Osteoblast (primary cell): ENCODE measurements at places on chromosomes 7 and 10.
A peak's percentile ranks its signal among the peaks of the same experiment; 100 is the strongest.

- no peak for DNase-seq
- no peak overlapping the region for H3K27ac ChIP-seq
- no peaks in the 10 kb centered on the region for H3K4me1 ChIP-seq
- no peaks in the 10 kb centered on the region for H3K27me3 ChIP-seq
- H3K4me3 ChIP-seq: no peak overlapping the region
- H3K36me3 ChIP-seq: no peaks in the 10 kb centered on the region
Observed at GRCh38 chr10:5268743-5269142, 72.1 kb downstream of the AKR1C4 start.

DNA sequence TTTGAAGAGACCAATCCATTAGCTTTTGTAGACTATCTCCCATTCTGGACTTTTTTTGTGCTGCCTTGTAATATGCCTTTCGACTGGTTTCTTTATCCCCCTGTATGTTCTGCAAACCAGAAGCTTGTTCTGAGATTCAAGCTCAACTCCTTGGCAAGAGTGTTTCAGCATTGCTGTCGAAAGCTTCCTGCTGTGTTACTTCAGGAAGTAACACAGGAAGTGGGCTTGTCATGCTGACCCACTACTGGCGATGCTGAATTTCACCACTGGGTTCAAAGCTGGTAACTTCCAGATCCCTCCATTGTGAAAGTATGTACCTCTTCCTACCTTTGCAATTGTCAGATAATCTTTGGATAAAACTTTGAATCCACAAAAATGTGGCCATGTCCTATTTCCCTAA lies 57.9 kb upstream of the INSYN2A start:
- no peaks in the 10 kb centered on the region for H3K4me1 ChIP-seq
- H3K4me3 ChIP-seq: no peak overlapping the region
- H3K27ac ChIP-seq: no peak overlapping the region

- H3K27ac ChIP-seq: no peak overlapping the region
- no peak for DNase-seq
- H3K36me3 ChIP-seq: no peaks in the 10 kb centered on the region
- no peaks in the 10 kb centered on the region for H3K4me1 ChIP-seq
Observed at GRCh38 chr10:118523775-118524174, 71.7 kb downstream of the PRLHR start.

- H3K4me3 ChIP-seq: peak overlapping the region; percentile 81
- peaks cover 8% of the 10 kb centered on the region for H3K4me1 ChIP-seq
- no peak overlapping the region for H3K27ac ChIP-seq
- H3K36me3 ChIP-seq: peaks cover 13% of the 10 kb centered on the region
- no peaks in the 10 kb centered on the region for H3K27me3 ChIP-seq
Observed at GRCh38 chr10:102065561-102066398, 631 bp downstream of the HPS6 start.

DNA sequence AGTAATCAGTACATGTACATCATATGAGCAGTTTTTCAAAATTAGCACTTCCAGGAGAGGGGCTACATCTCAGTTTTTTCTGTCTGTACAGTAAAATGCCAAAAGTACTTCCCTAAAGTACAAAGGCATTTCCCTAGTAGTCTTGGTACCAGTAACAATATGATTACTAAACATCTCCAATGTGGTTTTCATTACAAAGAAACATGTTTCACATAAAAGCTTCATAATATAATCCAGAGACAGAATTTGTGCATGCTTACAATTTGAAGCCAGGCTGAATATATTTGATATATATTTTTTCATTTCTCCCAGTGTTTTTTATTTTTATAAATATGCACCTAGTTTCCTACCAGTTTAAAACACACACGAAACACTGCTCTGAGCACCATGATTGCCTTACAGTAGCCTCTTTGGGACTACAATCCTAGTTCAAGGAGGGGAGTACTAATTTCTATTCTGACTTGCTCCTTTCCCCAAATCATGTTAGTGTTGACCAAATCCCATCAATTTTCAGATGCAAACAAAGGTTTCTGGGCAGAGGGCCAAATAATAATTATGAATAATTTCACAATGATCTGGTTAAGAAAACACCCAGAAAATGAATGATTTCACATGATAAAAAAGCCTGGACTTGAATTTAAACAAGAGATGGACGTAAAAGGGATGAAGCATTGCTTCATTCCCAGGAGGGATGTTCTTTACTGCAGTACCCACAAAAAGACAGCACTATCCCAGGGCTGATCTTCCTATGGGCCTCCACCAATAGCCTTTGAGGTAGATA lies 201.3 kb downstream of the SLC25A13 start:
- no peak overlapping the region for H3K27ac ChIP-seq
- H3K27me3 ChIP-seq: no peaks in the 10 kb centered on the region
- peaks cover 4% of the 10 kb centered on the region for H3K36me3 ChIP-seq
- no peaks in the 10 kb centered on the region for H3K4me1 ChIP-seq
- no peak overlapping the region for H3K4me3 ChIP-seq
- DNase-seq: no peak

- no peak overlapping the region for H3K4me3 ChIP-seq
- DNase-seq: peak; percentile 79
Observed at GRCh38 chr7:74026406-74026902, 1.5 kb upstream of the ELN start.

DNA sequence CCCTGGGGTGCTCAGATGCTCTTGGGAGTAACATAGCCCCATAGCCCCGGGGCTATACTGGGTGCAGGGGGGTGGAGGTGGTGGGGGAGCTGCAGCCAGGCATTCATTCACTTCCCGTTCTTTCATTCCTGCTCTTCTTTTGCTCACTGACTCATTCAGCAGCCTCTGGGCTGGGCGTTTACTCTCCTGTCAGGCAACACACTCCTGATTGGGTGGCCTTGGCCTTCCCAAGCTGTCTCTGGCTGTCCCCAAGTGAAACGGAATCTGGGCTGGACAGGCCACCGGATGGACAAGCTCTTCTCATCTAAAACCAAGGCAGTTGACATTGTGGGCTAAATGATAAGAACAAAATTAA lies 34.6 kb downstream of the CHST3 start:
- peak overlapping the region; percentile 10 for H3K4me3 ChIP-seq
- peaks cover 31% of the 10 kb centered on the region for H3K4me1 ChIP-seq
- peak; percentile 97 for DNase-seq

- no peak overlapping the region for H3K27ac ChIP-seq
- no peak for DNase-seq
- H3K4me3 ChIP-seq: no peak overlapping the region
- H3K36me3 ChIP-seq: no peaks in the 10 kb centered on the region
Observed at GRCh38 chr7:122430710-122431109, 126.2 kb upstream of the FEZF1 start.

DNA sequence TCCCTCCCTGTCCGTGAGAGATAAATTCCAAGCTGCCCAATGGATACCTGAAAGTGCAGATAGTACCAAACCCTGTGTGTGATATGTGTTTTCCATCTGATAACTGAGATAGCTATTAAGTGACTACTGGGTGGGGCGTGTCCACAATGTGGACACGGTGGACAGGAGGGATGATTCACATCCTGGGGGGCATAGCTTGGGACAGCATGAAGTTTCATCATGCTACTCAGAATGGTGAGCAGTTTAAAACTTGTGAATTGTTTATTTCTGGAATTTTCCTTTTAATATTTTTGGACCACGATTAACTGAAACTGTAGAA lies 158.6 kb downstream of the CREB5 start:
- no peaks in the 10 kb centered on the region for H3K36me3 ChIP-seq
- no peak for DNase-seq
- no peak overlapping the region for H3K4me3 ChIP-seq
- peak overlapping the region; percentile 21 for H3K27ac ChIP-seq
- H3K27me3 ChIP-seq: no peaks in the 10 kb centered on the region
- peaks cover 40% of the 10 kb centered on the region for H3K4me1 ChIP-seq

DNA sequence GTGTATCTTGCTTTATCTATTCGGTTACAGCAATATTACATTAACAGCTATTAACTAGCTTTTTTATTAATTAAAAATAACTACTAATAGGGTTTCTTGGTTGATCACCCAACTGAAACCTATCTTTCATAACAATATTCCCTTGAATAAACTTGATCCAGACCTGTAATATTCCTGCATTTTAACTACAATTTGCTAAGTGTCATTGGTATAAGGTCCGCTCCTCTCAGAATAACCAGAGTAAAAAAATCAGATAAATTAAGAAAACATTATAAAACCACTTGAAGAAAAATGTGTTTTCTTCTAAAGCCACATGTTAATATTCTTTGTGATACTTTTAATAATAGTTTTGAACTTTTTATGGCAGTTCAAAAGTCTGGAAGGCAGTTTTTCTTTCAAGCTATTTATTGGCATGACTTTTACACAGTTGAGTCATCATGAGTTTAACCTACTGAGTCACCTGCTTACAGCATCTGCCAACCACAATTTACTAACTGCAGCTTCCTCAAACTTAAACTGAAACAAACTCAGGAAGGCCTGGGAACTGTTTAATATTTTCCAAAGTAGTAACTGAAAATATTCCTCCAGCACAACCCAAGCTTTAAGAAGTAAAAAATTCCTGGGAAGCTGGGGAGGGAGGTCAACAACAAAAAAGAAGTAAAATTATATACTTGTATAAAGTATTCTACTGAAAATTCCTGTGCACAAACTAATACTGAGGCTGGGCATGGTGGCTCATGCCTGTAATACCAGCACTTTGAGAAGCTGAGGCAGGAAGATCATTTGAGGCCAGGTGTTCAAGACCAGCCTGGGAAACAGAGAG lies 103.2 kb downstream of the NRBF2 start:
- no peak overlapping the region for H3K4me3 ChIP-seq
- peaks cover 18% of the 10 kb centered on the region for H3K4me1 ChIP-seq

- H3K4me1 ChIP-seq: no peaks in the 10 kb centered on the region
- H3K4me3 ChIP-seq: no peak overlapping the region
- H3K27ac ChIP-seq: no peak overlapping the region
- no peaks in the 10 kb centered on the region for H3K27me3 ChIP-seq
- no peaks in the 10 kb centered on the region for H3K36me3 ChIP-seq
Observed at GRCh38 chr7:31647511-31647910, 39.5 kb upstream of the PPP1R17 start.

- no peak overlapping the region for H3K27ac ChIP-seq
- no peaks in the 10 kb centered on the region for H3K4me1 ChIP-seq
- DNase-seq: peak; percentile 18
- no peaks in the 10 kb centered on the region for H3K27me3 ChIP-seq
- no peak overlapping the region for H3K4me3 ChIP-seq
- H3K36me3 ChIP-seq: no peaks in the 10 kb centered on the region
Observed at GRCh38 chr10:132677096-132677472, 108.9 kb downstream of the NKX6-2 start.

DNA sequence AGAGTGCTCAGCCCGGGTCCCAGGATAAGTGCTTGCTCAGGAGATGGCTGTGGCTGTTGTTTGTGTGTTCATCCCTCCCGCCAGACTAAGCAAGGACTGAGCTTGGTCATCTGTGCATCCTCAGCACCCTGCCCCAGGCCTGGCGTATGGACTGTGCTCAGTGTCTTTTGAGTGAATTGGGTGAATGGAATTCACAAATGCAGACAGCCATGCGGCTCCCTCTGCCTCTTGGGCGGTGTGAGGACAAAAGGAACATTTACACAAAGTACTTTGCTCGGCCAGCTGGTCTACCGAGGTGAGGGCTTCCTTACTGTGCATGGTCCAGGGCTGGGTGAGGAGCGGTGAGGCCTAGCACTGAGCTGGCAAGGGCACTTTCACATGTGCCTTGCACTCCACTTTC lies 120.2 kb downstream of the CDH23 start:
- peaks cover 12% of the 10 kb centered on the region for H3K27me3 ChIP-seq
- DNase-seq: peak; percentile 41
- no peak overlapping the region for H3K4me3 ChIP-seq
- H3K27ac ChIP-seq: no peak overlapping the region
- no peaks in the 10 kb centered on the region for H3K4me1 ChIP-seq

- H3K4me1 ChIP-seq: peaks cover 31% of the 10 kb centered on the region
- peak; percentile 88 for DNase-seq
- peaks cover 9% of the 10 kb centered on the region for H3K36me3 ChIP-seq
- no peaks in the 10 kb centered on the region for H3K27me3 ChIP-seq
- H3K27ac ChIP-seq: peak overlapping the region; percentile 84
Observed at GRCh38 chr10:102643336-102644065, 778 bp upstream of the TRIM8 start.

- H3K4me3 ChIP-seq: no peak overlapping the region
- no peak overlapping the region for H3K27ac ChIP-seq
- H3K27me3 ChIP-seq: no peaks in the 10 kb centered on the region
- H3K36me3 ChIP-seq: no peaks in the 10 kb centered on the region
Observed at GRCh38 chr7:34835901-34836600, 178.0 kb downstream of the NPSR1 start.

DNA sequence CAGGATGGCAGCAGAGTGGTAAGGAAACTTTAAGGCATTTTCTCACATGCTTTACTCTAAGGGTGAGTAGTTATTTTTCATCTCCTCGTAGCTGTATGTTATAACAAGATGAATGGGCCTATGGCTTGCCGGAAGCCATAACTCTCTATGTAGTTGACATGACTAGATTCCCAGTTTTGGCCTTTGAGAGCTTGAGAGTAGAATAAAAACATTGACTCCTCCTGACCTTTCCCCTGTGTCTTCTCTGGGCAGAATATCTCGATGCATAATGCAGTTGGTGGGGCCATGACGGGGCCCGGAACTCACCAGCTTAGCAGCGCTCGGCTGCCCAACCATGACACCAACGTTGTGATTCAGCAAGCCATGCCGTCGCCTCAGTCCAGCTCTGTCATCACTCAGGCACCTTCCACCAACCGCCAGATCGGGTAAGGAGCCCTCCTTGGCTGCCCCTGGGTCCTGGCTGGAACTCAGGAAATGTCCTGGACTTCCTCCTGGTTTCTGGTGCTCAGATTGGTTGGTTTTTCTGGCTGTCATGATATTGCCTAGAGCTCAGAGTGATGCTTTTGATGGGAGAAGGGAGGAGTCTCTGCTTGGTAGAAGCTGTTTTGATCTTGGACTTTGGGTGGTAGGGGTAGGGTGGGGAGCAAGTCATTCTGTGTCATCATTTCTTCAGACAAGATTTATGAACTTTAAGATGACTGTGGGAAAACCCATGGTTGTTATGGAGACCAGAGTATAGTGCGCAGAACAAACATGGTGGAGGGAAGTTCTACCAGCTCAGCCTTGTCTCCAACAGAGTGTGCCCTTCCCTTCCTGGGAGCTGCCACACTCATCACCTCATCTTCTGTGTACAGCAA lies 158.0 kb downstream of the CREB5 start:
- no peaks in the 10 kb centered on the region for H3K36me3 ChIP-seq
- no peak overlapping the region for H3K4me3 ChIP-seq
- H3K4me1 ChIP-seq: peaks cover 37% of the 10 kb centered on the region
- no peaks in the 10 kb centered on the region for H3K27me3 ChIP-seq
- no peak for DNase-seq
- H3K27ac ChIP-seq: peak overlapping the region; percentile 21

DNA sequence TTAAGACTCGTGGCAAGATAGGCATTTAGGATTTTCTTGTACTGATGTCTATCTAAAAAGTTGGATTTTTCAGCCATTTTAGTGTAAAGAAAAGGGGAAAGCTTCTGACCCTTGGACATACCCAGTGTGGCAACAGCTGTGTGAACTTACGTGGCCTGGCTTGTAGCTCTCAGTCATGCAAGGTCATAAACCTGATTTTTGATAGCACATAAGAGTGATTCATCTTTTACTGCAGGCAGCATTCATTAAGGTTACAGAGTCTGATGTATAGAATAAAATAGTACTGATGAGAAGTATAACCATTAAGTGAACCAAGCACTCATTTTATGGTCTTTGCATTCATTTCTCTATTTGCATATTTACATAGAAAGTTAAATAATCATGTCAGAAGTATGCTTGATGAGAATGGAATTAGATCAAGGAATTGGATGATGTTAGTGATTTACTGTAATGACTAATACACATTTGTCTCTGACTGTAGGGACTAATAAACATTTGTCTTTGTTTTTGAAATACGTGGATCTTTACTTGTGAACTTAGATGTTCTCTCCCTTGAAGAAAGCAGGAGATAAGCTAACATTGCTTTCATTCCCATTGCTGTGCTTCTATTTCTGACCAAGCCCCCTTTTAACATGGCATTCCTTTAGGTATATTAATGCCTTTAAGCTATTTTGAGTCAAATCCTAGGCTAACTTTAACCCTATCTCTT lies 88.2 kb downstream of the GSDME start:
- H3K36me3 ChIP-seq: peaks cover 3% of the 10 kb centered on the region
- DNase-seq: no peak
- no peaks in the 10 kb centered on the region for H3K27me3 ChIP-seq
- peaks cover 16% of the 10 kb centered on the region for H3K4me1 ChIP-seq
- H3K4me3 ChIP-seq: no peak overlapping the region
- H3K27ac ChIP-seq: peak overlapping the region; percentile 11
